ENCODE measurements at places on chromosomes 7 and 10.

- no peak overlapping the region for H3K4me3 ChIP-seq
- peaks cover 22% of the 10 kb centered on the region for H3K27me3 ChIP-seq
- no peaks in the 10 kb centered on the region for H3K4me1 ChIP-seq
- DNase-seq: no peak
- no peak overlapping the region for H3K27ac ChIP-seq
These were observed 9.7 kb upstream of the CALU start for GRCh38 chr7:128729494-128729893.

GRCh38 chr10:70174058-70174741 is 3.9 kb upstream of the SAR1A start:
- peaks cover 2% of the 10 kb centered on the region for H3K27me3 ChIP-seq
- peaks cover 25% of the 10 kb centered on the region for H3K4me1 ChIP-seq
- DNase-seq: no peak
- peaks cover 7% of the 10 kb centered on the region for H3K36me3 ChIP-seq

GRCh38 chr7:153832160-153832559 is 220.0 kb upstream of the DPP6 start:
- H3K4me1 ChIP-seq: no peaks in the 10 kb centered on the region
- no peak overlapping the region for H3K4me3 ChIP-seq
- no peaks in the 10 kb centered on the region for H3K36me3 ChIP-seq
- no peak overlapping the region for H3K27ac ChIP-seq
- no peaks in the 10 kb centered on the region for H3K27me3 ChIP-seq

DNA sequence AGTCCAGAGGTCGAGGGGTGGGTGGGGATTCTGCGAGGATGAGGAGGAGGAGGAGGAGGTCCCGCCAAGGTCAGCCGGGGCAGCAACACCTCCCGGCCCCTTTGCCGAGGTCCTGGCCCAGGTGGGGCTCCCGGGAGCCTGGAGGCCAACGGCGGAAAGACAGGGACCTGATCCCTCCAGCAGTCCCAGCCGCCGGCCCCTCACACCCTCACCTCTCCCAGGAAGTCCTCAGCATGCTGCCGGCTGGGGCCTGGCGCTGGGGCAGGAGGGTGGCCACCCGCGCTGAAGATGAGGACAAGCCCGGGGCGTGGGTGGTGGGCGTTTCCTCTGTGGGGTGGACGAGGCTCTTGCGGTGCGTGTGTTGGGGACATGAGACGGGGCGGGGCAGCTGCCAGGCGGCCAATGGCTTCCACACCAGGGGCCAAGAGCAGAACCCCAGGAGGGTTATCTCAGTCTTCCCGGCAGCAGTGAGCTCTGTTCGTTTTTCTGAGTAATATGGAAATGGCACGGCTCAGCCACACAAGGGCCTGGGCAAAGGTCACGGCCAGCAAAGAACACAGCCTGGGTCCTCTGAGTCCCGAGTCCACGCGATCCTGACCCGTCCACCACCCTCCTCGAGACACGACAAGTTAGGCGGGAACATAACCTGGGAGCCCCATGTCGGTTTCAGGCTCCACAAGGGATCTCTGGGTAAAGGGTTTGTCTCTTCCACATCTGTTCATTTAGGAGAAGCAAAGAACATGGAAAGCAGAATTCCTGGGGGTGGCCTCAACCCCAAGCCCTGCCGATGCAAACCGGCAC is 82.9 kb upstream of the PDGFA start:
- H3K36me3 ChIP-seq: peaks cover 43% of the 10 kb centered on the region
- H3K27ac ChIP-seq: peak overlapping the region; percentile 99
- peaks cover 39% of the 10 kb centered on the region for H3K4me1 ChIP-seq
- peak overlapping the region; percentile 74 for H3K4me3 ChIP-seq
- no peak for DNase-seq

GRCh38 chr7:155182406-155182970 is 112.4 kb downstream of the HTR5A start:
- peaks cover 13% of the 10 kb centered on the region for H3K27me3 ChIP-seq
- H3K27ac ChIP-seq: no peak overlapping the region
- peaks cover 16% of the 10 kb centered on the region for H3K36me3 ChIP-seq
- no peak overlapping the region for H3K4me3 ChIP-seq
- H3K4me1 ChIP-seq: no peaks in the 10 kb centered on the region
- DNase-seq: no peak

DNA sequence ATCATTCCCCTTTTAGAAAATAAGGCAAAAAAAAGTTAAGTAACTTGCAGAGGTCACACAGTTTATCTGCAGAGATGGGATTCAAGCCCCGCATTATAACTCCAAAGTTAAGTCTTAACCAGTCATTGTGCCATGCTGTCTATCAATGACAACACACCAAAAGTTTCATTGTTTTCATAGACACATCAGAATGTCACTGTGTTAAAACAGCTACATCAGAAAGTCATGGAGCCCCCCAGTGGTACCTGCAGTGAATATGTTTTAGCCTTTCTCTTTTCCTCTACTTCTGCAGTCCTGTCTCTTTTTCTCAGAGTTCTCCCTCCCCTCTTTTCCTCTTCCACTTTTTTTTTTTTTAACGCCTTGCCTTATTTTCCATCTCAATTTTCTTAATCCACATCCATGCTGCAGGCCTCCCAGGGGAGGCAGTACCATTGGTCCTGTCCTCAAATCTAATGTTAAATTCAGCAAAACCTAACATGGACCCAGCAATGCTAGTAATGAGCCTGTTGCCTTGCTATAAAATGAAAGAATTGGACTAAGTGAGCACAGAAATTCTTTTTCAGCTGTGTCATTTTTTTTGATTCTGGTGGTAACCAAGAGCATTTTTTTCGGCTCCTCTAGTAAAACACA is 3.8 kb upstream of the NRCAM start:
- peaks cover 47% of the 10 kb centered on the region for H3K27me3 ChIP-seq
- H3K36me3 ChIP-seq: no peaks in the 10 kb centered on the region

- DNase-seq: no peak
- H3K36me3 ChIP-seq: no peaks in the 10 kb centered on the region
- no peak overlapping the region for H3K4me3 ChIP-seq
- no peaks in the 10 kb centered on the region for H3K4me1 ChIP-seq
These were observed 155.4 kb downstream of the POU6F2 start for GRCh38 chr7:39133088-39133487.

GRCh38 chr10:856416-857157 is 74.9 kb downstream of the LARP4B start:
- peaks cover 82% of the 10 kb centered on the region for H3K36me3 ChIP-seq
- H3K27ac ChIP-seq: peak overlapping the region; percentile 66
- no peak overlapping the region for H3K4me3 ChIP-seq
- H3K4me1 ChIP-seq: peaks cover 32% of the 10 kb centered on the region
